ENCODE measurements at places on chromosomes 7 and 10. TPM values are rescaled to one million over a fixed set of nuclear protein-coding genes. Genes with fewer than 3 reads are reported as not detected.

- DNase-seq: no peak
These were observed 337.4 kb downstream of the CRPPA start for GRCh38 chr7:16083931-16084330.

- DNase-seq: no peak
These were observed 70.2 kb downstream of the ARMC3 start for GRCh38 chr10:22998091-22998490.

DNA sequence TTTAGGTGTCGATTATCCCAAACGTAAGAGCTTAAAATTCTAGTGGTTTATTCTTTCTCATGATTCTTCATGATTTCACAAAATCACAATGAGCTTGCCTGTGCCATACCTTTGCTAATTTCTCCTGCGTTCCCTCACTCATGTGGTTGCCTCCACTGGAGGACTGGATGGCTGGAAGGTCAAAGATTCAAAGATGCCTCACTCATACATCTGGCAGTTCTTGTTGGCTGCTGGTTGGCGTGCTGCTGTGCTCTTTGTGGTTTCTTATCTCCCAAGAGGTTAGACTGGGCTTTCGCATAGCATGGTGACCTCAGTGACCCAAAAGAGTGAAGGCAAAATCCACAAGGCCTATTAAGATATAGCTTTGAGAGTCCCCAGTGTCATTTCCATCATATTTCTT, 877.6 kb upstream of the AUTS2 start:
- DNase-seq: peak; percentile 67

GRCh38 chr10:35563261-35563891, 41.8 kb upstream of the GJD4 start:
- peak; percentile 59 for DNase-seq

DNA sequence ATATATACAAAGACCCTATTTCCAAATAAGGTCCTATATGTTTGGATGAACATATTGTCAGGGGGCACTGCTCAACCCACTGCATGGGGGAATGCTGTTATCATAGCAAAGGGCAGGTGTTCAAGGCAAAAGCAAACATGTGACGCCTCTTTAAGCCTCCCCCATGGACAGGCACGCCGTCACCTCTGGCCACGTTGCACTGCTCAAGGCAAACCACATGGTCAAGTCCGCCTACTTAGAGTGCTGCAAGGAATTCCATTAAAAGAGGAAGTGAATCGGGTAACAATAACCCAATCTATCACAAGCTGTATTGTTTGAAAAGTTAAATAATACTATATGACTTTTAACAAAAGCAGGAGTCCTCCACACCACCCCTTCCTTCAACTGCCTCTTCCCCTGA, 8.8 kb upstream of the CALD1 start:
- no peak for DNase-seq

DNA sequence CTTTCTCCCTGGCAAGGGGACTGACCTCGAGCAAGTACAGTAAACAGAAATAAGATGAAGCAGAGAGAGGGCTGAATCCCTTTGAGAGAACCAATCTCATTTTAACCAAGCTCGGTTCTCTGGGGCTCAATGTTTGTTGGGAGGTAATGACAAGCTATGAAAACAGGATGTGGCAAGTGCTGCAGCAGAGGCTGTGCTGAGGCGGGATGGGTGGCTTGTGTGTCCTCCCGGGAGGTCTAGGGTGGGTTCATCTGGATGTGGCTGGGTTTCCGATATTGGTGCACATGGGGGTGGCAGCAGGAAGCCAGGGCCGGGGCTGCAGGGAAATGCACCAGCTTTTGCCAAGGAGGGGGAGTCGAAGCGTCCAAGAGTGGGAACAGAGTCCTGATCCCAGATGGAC, 84.5 kb downstream of the AOAH start:
- DNase-seq: no peak

DNA sequence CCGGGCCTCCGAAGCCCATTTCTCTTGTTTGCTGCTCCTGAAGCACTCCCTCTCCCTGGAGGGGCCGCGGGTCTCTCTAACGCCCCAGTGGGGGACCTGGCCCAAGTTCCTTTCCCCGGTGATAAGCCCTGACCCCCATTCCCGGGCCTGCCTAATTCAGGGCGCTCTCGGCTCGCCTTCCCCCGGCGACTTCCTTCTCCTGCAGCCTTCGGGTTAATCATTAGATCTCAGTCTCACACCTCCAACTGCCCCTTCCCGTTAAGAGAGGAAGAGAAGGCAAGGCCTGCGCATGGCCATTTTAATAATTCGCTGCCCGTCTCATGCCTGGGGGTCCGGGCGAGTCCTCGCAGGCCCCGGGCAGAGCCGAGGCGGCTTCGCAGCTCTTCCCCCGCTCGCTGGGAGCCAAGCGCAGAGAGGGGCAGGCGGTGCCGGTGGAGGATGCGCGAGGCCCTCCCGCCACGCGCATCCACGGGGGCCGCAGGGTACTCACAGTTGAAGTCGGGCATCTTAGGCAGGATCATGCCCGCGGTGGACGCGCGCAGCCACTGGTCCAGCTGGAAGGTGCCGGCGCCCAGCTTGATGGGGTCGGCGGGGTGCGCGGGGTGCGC, 1.2 kb downstream of the MNX1 start:
- no peak for DNase-seq

GRCh38 chr7:37765872-37766525, 82.4 kb upstream of the NME8 start:
- no peak for DNase-seq

GRCh38 chr10:112701878-112702255, 248.2 kb upstream of the TCF7L2 start:
- DNase-seq: no peak

DNA sequence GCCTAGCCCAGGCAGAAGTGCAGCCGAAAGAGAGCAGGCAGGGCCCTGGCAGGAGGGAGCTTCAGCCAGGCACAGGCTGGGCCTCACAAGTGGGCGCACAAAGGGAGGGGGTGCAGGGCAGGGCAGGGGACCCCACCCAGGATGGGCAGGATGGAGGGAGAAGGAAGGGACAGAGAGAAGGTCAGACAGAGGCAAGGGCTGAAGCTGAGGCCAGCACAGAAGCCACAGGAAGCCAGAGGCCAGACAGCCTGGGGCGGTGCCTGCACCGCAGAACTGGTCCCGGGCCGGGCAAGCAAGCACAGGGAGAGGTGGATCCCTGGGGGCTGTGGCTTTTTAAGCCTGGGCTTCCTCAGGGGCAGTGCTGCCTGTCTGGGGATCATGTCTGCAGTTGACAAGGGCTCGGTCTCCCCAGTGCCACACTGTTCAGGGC, 16.7 kb downstream of the NOS3 start:
- no peak for DNase-seq

GRCh38 chr7:144255471-144255897, 9.1 kb downstream of the OR2A7 start:
- peak; percentile 2 for DNase-seq

GRCh38 chr10:61410353-61411070, 42.7 kb downstream of the TMEM26 start:
- DNase-seq: no peak

The GJD4 gene
- not detected for total RNA-seq

The EPHA1 gene
- not detected for total RNA-seq

The OGDH gene
- total RNA-seq: 67.1 TPM

The SFXN2 gene
- total RNA-seq: 2.5 TPM

The CNPY1 gene
- not detected for total RNA-seq

The TBC1D12 gene
- total RNA-seq: 4.1 TPM

The SUGCT gene
- 5.0 TPM for total RNA-seq

The AKR1C3 gene
- 92.2 TPM for total RNA-seq

All from H4 (cell line).